Activated CD8-positive, alpha-beta memory T cell treated with anti-CD3 and anti-CD28 coated beads for 24 hours (primary cell): ENCODE measurements at places on chromosomes 2 and 18.

DNA sequence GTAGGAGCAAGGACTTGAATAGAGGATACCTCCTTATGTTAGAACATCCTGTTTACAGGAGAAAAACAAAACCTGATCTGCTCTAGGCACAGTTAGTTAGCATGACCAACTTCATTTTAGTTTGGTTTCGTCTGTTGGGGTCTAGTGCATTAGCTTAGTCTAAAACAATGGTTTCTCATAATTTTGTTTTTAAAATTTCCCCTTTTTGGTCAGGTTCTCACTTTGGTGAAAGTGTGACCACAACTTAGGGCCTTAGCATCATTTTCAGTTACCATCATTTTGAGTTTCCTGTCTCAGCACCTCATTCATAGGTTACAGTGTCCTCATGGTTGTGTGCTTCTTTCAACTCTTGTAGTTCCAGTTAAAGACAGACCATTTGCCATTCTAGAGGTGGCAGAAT is 1277.0 kb upstream of the SLC39A10 start:
- no peak for DNase-seq

DNA sequence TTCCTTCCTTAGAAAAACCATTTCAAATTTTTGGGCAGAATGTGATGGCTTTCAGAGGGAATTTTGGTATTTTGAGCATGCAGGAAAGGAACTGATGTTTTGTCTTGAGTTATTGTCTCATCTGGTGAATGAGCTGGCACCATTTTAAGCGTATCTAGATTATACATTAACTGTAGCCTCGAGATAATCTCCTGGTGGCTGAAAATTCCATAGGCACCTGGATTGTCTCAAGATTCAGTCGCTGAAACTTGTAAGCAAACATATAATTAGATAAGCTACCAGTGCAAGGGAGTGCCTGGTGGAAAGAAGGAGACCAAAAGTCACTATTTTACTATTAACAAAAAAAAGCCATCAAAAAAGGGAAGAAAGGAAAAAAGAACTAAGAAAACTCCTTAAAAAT is 687.8 kb upstream of the DDX18 start:
- DNase-seq, result no peak

- no peak for DNase-seq
Observed at GRCh38 chr18:78908462-78909260, 71.0 kb upstream of the SALL3 start.

DNA sequence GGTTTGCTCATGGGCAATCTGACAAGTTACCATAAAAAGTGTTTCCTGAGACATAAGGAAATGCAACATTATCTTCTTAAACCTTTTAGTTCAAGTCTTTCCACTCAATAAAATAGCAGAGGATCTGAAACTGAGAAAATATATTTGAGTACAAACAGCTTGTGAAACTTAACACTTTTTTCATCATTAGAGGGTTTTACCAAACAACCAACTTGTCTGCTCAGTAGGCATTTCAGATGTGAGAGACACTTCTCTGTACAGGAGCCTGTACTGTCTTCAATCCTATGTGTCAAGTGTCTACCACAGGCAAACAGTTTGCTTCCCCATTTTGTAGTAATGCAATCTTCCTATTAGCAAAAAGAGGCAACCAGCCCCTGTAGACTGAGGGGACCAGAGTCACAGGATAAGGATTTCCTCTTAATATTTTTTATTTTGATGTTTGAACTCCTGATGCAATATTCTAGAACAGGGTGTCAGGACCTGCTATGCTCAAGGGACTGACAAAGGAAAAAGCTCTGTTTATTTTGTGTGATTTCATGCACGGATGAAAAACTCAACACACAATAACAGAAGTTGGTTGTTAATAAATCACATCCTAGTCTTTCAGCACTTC is 159.1 kb upstream of the LHCGR start:
- DNase-seq, result no peak

DNA sequence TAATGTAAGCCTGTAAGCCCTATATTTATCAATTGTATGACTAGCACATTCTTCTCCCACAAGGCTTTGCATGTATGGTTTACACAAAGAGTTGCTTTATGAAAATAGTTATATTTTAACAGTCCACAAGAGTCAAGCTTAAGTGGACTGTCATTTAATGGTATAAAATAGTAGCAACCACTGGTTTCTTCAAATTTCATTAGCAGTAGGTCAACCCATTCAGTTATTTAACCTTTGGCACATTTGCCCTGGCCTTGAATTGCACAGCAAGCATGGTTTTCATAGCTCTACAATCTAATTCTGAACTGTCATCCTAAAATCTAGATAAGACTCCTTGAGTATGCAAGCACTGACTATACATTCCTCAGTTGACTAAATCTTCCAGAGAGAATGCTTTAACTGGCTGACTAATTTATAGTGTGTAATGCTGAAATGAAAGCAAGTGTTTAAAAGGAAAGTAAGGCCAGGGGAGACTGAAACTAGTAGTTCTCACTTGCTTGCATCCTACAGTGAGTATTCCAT is 1.8 kb downstream of the DPP4 start:
- no peak for DNase-seq

DNA sequence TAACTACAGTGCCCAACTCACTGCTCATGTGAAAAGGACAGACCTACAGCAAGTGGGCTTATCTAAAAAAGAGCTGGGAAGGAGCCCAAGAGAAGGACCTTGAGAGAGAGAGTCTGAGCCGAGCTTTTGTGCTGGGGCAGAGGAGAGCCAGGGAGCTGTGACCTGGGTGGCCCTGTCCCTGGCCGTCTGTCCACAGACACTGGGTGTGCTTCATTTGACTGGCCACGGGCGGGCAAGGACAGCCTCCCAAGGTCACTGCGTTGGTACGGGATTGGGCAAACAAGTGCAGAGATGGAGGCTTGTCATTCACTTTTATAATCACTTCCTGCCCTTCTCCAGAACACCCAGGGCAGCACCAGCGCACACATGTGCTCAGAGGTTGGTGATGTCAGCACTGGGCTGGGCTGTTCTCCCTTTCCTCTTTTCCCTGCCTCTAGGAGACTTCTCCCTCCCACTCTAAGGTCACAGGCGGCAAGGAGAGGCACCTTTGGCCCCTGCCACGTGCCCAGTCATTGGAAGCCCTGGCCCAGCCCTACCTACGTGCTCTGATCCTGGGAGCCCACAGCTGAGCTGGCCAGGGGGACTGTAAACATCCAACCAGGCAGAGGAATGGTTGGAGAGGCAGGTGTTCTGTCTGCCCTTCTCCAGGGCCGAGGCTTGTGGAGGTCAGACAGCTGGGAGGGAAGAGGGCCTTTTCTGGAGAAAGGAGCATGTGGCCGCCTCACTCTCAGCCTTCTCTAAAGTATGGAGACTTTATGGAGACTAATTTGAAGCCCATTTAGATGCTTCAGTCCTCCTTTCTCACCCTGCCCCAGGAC is 6.4 kb upstream of the PSD4 start:
- DNase-seq, result peak; percentile 79

- DNase-seq, result no peak
Observed at GRCh38 chr18:70243131-70243929, 37.8 kb upstream of the RTTN start.
